ENCODE measurements at places on chromosomes 16 and 17.
A peak's percentile ranks its signal among the peaks of the same experiment; 100 is the strongest.

DNA sequence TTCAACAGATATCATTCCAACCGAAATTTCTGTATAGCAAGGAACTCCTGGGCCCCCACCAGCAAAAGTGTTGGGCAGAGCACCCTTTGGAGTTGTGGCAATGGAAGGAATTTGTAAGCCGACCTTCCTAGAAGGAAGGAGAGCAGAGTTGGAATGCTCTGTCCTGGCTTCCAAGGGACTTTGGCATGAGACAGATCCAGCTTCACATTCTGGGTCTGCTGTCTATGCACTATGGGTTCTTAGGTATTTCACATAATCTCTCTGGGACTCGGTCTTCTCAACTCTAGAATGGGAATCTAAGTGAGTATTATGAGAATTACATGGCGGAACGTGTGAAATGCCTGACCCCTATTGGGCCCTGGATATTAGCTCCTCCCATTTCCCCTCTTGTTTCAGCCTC is 63.2 kb upstream of the MARCHF10 start:
- DNase-seq = no peak

DNA sequence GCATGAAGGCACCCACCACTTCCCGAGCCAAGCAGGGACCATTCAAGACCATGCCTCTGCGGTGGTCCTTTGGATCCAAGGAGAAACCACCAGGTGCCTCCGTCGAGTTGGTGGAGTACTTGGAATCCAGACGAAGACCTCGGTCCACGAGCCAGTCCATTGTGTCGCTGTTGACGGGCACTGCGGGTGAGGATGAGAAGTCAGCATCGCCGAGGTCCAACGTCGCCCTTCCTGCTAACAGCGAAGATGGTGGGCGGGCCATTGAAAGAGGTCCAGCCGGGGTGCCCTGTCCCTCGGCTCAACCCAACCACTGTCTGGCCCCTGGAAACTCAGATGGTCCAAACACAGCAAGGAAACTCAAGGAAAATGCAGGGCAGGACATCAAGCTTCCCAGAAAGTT is 63.4 kb downstream of the DHRS7C start:
- DNase-seq = no peak

DNA sequence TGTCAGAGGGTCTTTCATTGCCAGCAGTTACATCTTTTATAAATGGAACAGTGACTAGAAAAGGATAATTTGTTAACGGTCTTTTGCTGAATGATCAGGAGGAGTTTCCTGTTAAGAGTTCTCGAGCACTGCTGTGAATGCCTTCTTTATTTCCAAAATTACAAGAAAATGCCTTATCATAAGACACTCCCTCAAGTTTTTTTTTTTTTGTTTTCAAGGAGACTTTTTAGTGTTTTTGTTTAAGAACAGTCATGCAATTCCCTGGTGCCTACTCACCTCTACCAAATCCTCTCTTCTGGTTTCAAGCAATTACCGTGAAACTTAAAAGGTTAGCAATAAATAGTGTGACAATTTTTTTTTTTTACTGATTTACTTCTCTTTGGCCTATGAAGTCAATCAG is 19.0 kb upstream of the VWA3A start:
- DNase-seq = no peak

DNA sequence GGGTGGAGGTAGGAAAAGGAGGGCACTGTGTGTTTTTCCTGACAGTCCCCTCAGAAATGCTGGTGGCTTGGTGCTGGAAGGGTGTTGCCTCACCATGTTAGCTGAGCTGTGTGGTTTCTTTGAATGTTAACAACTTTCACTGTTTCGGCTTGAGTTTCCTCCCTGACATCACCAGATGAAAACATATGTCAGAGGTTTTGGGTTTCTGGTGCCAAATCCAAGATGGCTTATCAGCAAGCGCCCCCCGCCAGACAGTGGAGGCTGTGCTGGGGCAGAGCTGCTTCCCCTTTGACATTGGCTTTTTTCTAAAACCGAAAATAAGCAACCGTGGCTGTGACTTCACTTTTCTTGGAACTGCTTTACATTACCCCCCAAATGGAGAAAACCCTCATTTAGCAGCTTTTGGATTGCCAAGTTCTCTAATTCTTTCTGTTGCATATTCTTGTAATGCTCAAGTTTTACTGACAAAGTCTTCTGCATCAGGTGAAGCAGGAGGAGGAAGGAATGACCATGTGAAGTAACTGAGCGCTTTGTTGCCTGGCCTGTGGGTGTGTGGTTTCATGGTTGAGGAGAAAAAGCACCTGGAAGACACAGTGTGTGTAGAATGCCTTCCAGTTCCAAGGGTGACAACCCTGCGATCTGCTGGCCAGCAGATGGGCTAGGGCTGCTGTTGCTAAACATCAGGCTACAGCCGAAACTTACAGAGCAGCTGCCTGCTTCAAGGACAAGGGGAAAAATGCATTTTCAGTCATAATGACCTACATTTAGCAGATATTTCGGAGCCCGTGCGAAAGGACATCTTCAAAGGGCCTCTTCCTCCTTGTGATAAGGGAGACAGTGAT is 9.7 kb downstream of the RMI2 start:
- DNase-seq = peak; percentile 79

DNA sequence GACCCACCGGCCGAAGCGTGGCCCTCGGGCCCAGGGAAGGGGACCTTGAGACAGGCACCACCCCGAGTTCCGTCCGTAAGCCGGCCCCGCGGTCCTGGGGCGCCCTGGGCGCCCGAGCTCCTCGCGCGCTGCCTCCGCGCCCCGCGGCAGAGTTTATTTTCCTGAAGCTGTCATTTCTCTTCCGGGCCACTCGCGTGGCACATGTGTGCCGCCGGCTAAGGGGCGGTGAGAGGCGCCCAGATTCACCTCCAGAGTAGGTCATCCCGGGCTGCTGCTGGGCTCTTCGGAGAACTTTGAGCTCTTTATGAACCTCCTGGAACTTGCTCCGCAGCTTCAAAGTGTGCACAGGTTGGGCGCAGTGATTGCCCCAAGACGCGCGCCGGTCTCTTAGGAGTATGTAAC is 489 bp downstream of the ZC3H18 start:
- peak; percentile 47 for DNase-seq

GRCh38 chr17:50620858-50621257 is 13.8 kb upstream of the ABCC3 start:
- no peak for DNase-seq

- DNase-seq = no peak
Measured at GRCh38 chr17:48177816-48178215, 70.2 kb downstream of the SNX11 start.

DNA sequence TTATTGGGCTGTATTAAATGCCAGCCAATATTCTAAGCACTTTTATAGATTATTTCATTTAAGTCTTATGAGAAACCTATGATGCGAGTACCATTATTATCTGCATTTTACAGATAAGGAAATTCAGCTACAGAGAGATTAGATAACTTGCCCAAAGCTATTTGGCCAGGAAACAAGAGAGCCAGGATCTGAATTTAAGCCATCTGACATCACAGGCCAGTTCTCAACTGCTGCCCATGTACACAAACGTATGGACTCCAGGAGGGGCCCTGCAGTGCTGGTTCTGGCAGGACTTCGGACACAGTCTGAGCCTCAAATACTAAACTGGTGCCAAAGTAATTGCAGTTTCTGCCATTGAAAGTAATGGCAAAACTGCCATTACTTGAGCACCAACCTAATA is 40.2 kb downstream of the CPPED1 start:
- DNase-seq = no peak
